Anterior cingulate cortex (tissue), 58 donors: ENCODE measurements at places on chromosomes 12 and 14.

- no peak for DNase-seq
These were observed 72.8 kb downstream of the ANKS1B start for GRCh38 chr12:99911967-99912366.

DNA sequence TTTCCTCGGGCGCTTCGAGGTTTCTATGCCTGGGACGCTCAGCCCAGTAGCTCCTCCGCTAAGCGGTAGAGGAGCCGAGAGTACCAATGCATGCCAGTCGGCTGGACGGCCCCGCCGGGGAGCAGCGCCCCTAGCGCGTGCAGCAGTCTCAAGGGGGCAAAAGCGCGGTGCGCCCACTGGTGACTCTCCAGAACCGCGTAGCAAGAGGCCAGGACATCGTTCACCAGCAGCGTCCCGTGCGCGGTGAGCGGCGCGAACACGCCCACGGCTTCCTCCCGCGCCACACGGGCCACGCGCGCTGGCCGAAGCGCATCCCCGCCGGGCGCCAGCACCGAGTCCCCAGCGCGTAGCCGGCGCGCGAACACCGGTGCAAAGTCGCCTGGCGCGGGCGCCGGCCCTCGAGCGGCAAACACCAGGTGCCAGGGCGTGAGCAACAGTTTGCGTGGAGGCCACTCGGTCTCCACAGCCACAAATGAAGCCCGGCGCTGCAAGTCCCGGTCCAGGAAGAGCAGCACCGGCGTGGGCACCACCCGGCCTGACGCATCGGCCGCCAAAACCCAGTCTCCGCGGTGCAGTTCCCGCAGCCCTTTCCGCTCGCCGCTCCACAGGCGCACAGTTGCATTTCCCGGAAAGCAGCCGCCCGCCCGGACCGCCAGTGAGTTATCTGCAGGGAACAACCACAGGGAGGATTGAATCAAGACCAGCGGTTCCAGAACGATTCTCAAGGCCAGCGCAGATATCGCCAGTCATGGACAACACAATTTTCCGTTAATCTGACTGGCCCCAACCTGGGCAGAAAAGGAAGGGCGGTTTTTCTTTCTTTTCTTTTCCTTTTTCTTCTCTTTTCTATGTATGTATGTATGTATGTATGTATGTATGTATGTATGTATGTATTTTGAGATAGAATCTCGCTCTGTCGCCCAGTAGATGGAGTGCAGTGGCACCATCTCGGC, 4.5 kb downstream of the DHH start:
- peak; percentile 35 for DNase-seq

- no peak for DNase-seq
These were observed 32.3 kb upstream of the EAPP start for GRCh38 chr14:34571771-34572170.

DNA sequence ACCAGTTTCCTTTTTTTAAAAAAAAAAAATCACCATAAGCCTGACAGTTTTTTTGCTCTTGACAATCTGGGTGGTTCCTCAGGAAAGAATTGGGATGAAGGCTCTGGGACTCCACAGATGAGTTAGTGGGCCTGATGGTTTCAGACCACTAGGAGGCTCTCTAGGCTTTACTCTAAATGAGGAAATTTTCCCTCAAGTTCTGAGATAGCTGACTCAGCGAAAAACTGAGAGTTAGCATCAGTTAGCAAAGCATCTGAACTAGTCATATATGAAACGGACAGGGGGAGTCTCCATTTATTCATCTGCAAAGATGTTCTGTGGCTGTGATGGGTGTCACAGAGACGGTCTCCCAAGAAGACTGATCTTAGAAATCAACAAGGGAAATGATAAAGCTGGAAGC, 314.3 kb upstream of the OR4E1 start:
- DNase-seq = no peak

- DNase-seq = no peak
These were observed 16.1 kb upstream of the NUDT14 start for GRCh38 chr14:105197211-105197641.

- no peak for DNase-seq
These were observed 24.2 kb upstream of the AMN start for GRCh38 chr14:102898298-102898697.

DNA sequence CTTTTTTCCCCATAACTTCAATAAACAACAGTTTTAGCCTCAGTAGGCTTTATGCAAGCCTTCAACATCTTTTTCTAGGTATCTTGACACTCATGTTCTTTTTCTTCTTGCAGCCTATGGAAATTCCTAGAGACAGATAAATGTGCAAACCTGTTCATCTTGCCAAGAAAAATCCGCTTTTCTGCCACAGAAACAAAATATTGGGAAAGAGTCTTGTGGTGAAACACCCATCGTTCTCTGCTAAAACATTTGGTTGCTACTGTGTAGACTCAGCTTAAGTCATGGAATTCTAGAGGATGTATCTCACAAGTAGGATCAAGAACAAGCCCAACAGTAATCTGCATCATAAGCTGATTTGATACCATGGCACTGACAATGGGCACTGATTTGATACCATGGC, 295.9 kb downstream of the ZFP36L1 start:
- DNase-seq = no peak
